ENCODE measurements at places on chromosomes 6 and 20.

- H3K36me3 ChIP-seq: no peaks in the 10 kb centered on the region
- peak; percentile 25 for DNase-seq
- no peak overlapping the region for H3K27ac ChIP-seq
- no peak overlapping the region for H3K4me3 ChIP-seq
- H3K27me3 ChIP-seq: no peaks in the 10 kb centered on the region
- no peaks in the 10 kb centered on the region for H3K4me1 ChIP-seq
Measured at GRCh38 chr6:130674604-130675003, 152.6 kb upstream of the SMLR1 start.

DNA sequence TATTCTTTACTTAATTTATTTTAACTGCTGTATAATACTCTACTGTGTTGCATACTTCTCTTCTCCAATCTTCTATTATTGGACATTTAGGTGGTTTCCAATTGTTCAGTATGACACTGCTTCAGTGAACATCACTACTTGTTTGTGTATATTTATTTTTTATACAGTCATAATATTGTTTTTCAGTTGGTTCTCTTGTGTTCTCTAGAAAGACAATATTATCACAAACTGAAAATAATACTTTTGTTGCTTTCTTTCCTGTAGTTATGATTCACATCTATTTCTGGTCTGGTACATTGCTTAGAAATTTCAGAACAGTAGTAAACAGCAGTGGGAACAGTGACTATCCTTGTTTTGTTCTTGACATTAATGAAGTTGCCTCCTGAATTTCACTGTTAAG, 62.8 kb upstream of the GTSF1L start:
- no peak overlapping the region for H3K4me3 ChIP-seq
- no peak for DNase-seq
- H3K4me1 ChIP-seq: no peaks in the 10 kb centered on the region
- H3K27ac ChIP-seq: no peak overlapping the region
- no peaks in the 10 kb centered on the region for H3K27me3 ChIP-seq

GRCh38 chr20:24499472-24499871, 30.0 kb downstream of the SYNDIG1 start:
- H3K4me1 ChIP-seq: peaks cover 10% of the 10 kb centered on the region
- H3K36me3 ChIP-seq: no peaks in the 10 kb centered on the region
- H3K4me3 ChIP-seq: no peak overlapping the region
- H3K27ac ChIP-seq: no peak overlapping the region
- DNase-seq: no peak
- H3K27me3 ChIP-seq: no peaks in the 10 kb centered on the region

- H3K4me1 ChIP-seq: peaks cover 13% of the 10 kb centered on the region
- no peak overlapping the region for H3K4me3 ChIP-seq
- H3K27ac ChIP-seq: no peak overlapping the region
- H3K36me3 ChIP-seq: peaks cover 16% of the 10 kb centered on the region
- H3K27me3 ChIP-seq: no peaks in the 10 kb centered on the region
- no peak for DNase-seq
Measured at GRCh38 chr6:3390698-3391097, 66.2 kb downstream of the SLC22A23 start.

- peak overlapping the region; percentile 90 for H3K4me3 ChIP-seq
- H3K36me3 ChIP-seq: peaks cover 9% of the 10 kb centered on the region
- DNase-seq: no peak
Measured at GRCh38 chr20:1465470-1466210, 1.0 kb downstream of the NSFL1C start.

DNA sequence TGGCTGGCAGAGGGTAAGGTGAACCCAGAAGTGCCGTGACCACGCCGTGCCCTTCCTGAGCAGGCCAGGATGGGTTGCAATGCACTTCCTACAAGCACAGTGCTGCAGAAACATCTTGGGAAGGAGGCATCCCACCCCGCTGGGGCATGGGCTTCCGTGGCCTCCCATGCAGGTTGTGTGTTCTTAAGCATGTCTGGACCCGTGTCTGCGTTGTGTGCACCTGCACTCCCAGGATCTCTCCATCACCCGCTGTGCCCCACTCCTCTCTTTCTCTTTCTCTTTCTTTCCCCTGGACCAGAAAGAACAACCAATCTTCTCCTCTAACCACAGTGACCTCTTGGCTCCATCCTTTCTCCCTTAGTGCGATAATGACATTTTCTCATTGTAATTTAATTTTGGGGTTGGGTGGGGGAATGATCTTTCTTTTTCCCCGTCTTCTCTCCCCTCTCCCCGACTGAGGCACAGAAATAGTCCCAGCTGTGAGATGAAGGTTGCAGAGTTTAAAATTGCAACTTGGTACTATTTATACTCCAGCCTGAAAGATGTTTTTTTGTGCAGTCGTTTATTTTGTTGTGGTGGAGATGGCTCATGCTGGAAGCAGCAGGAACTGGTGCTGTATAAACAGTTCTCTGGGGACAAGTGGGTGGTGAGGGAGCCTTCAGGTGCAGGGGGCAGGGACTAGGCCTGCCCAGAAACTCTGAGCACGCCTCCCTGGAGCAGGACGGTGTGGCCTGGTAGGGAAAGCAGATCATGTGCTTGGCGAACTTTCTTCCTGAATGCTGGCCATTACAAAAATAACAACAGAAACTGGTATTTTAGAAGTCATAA, 20.5 kb downstream of the BCAS4 start:
- H3K27ac ChIP-seq: no peak overlapping the region
- no peak overlapping the region for H3K4me3 ChIP-seq
- no peak for DNase-seq
- H3K4me1 ChIP-seq: peaks cover 5% of the 10 kb centered on the region
- H3K27me3 ChIP-seq: no peaks in the 10 kb centered on the region

Data from trophoblast cell (in vitro differentiated cells and primary cell).